COLO829 (cell line): ENCODE measurements at places on chromosomes 4 and X.
A peak's percentile ranks its signal among the peaks of the same experiment; 100 is the strongest.

- no peak for DNase-seq
These were observed 65.5 kb upstream of the TRIM2 start for GRCh38 chr4:153138736-153139135.

DNA sequence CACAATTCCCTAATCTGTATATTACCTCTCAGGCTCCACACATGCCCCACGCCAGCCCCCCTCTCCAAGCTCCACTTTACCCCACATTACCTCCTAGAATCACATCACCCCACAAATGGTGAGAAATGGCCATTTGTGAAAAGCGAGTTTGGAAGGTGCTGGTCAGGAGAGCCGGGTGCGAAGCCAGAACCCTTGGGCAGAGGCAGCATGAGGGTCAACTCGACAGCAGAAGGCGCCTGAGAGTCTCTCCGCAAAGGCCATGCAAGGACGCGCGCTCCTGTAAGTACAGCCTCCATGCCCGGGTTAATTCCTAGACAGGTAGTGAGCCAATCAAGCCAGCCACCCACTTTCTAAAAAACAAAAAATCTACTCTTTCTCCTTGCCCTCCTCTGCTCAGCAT is 42.4 kb downstream of the RHOXF2 start:
- DNase-seq: no peak

- no peak for DNase-seq
These were observed 718.9 kb downstream of the ADGRL3 start for GRCh38 chr4:61918987-61919386.

DNA sequence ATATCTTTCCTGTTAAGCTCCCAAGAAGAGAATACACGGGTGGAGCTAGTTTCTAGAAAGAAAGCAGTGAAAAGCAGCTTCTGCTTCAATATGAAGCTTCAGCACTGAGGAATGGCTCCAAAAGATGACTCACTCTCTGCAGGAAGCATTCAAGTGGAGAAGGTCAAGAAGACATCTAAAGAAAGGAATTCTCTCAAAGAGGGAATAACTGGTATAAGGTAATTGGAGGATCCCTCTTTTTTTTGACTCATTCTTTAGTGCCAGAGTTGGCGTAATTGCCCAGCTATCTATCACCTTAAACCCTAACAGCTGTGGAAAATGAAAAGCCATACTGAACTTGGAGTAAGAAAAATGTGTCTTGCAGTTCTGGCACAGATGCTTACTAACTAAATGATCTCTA is 3.5 kb downstream of the EDA2R start:
- peak; percentile 14 for DNase-seq

GRCh38 chr4:187209921-187210613 is 486.4 kb upstream of the FAT1 start:
- peak; percentile 74 for DNase-seq

- no peak for DNase-seq
These were observed 2.3 kb upstream of the XPNPEP2 start for GRCh38 chrX:129736491-129736890.

DNA sequence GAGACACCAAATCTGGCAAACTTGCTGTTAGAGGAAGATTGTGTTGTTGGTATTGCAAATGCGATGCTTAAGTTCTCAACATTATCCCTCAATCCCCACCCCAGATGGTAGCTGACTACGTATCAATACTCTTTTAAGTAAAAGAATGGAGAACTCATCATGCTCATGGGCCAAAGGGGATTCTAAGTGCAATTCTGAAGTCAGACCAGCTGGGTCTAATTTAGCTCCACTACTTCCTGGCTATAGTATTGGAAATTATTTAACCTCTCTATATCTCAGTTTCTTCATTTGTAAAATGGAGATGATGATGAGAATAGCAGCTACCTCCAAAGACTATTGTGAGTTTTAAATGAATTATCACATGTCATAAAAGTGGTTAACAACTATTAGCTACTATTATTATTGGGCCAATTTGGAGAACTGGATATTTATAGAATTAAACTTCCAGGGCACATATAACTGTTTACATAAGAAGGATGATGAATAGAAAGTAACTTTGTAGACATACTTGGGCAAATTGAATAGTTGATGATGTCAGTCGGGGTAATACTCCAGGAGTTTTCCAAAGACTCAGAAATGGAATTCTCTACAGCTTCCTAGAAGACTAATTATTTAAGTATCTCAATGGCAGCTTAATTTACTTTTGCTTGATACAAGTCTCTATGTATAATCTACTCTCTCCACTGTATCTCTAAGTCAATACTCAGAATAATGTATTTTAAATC is 5.0 kb upstream of the SLAIN2 start:
- DNase-seq: no peak

DNA sequence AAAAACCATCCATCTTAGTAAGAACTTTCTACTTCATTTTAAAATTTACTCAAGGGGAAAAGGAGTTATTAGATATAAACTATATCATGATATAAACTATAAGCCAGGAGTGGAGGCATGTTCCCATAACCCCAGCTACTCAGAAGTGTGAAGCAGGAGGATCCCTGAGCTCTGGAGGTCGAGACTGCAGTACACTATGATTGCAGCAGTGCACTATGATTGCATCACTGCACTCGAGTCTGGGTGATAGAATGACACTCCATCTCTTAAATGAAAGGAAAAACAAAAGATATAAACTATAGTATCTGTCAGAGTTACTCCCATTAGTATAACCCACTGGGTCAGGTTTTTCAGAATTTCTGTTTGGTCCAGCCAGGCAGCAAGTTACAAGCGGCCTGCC is 47.6 kb downstream of the RPS3A start:
- no peak for DNase-seq

DNA sequence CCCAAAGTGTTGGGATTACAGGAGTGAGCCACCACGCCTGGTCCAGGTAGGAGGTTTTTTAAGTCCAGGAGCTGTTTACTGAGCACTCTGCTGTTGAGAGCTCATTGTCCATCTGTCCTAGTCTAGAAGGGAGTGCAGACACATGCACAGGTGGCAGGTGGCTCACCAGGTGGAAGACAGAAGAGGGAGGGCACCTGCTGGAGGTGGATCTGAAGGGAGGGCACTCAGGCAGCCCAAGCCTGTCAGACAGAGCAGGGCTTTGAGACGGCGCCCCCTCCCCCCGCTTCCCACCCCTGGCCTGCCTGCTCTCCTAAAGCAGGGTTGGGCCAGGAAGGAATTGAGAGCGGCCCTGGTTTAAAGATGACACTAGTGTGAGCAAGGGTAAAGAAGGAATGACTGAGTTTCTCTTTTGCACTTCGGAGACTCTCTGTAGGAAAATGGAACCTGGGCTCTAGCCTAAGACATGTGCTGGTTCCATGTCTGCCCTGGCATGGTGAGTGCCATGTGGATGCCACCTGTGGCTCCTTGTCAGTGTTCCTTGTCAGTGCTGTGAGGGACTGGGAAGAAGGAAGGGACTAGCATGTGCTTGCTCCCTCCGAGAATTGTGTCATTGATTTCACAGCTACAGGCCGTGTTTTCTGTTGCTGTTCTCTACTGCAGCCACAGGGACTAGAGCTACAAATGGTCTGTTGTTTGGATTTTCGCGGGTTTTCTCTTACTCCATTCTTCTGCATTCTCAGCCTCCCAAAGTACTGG is 108.6 kb downstream of the TNIP2 start:
- no peak for DNase-seq

DNA sequence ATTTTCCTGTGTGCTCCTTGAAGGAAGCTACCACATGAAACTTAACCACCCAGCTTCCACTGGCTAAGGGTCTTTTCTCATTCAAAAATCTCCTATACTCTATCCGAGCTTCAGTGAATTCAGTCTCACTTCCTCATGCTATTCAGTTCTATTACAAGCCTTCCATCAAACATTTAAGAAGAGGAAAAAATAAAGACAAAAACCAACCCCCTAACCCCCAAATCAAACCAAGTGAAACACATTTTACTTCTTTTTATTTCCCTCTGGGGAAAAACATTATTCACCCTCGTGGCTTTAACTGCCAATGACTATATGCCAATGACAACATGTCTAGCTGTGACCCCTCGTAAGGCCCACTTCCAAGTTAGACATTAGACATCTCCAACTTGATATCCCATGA is 16.2 kb upstream of the WDR19 start:
- DNase-seq: no peak

DNA sequence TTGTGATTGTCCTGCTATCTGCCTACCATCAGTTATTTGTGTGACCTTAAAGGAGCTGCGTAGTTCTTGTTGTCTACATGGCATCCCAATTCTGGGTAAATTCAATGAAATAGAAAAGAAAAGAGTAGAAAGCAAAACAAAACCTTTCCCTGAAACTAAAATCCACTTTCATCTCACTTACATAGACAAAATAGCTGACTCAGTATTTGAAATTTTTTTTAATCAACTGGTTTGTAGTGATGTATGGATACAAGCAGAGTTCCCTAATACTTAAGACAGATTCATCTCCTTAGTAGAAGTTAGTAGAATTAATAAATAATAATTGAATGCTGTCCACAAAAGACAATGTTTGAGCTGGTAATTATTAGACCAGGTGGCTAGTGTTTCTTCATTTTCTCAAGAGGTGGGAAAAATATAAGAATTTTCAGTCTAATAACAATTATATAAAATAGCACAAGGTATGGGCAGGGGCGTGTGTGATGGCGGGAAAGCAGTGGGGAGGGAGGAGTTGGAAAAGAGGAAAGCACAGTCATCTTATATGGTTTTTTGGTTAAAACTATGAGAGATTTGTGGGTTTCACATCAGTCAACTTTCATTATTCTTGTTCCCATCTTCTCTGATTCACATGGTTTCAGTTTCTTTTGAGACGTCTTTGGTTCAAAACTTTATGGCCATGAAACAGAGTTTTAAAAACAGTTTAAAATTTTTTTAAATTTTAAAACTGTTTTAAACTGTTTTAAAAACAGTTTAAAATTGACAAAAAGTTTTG is 275.2 kb downstream of the SPRY1 start:
- no peak for DNase-seq

GRCh38 chrX:16778993-16779392 is 7.3 kb upstream of the TXLNG start:
- DNase-seq: no peak

- no peak for DNase-seq
These were observed 3.3 kb downstream of the PDLIM5 start for GRCh38 chr4:94455081-94455480.

GRCh38 chrX:103405009-103405333 is 28.6 kb downstream of the BEX3 start:
- no peak for DNase-seq

DNA sequence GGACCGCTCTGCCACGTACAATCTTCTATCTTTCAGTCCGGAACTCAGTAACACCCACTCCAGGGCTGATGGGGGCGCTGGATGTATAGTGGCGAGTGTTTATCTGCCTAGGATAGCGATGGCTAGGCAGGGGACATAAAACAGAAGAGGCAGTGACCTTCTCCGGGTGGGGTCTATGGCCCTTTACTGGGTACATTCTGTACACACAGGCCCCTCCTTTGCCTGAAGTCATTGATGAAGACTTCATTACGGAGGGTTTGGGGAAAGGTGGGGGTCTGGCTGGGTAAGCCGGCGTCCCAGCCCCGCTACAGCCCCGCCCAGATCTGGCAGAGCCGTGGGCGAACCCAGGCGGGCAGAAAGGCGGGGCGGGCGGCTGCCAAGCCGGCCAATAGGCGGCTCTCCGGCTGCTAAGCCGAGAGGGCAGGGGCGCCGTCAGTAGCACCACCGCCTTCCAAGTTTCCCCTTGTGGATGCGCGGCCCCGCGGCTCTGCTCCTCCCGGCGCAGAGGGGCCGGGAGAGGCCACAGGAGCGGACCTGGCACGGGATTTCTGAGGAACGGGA is at the start of gene CHST7:
Gene CHST7 (plus strand): TSS at position 435 of the 561 bp plus-strand sequence. CDS start 167 bp downstream, outside the sequence.
- peak; percentile 42 for DNase-seq

DNA sequence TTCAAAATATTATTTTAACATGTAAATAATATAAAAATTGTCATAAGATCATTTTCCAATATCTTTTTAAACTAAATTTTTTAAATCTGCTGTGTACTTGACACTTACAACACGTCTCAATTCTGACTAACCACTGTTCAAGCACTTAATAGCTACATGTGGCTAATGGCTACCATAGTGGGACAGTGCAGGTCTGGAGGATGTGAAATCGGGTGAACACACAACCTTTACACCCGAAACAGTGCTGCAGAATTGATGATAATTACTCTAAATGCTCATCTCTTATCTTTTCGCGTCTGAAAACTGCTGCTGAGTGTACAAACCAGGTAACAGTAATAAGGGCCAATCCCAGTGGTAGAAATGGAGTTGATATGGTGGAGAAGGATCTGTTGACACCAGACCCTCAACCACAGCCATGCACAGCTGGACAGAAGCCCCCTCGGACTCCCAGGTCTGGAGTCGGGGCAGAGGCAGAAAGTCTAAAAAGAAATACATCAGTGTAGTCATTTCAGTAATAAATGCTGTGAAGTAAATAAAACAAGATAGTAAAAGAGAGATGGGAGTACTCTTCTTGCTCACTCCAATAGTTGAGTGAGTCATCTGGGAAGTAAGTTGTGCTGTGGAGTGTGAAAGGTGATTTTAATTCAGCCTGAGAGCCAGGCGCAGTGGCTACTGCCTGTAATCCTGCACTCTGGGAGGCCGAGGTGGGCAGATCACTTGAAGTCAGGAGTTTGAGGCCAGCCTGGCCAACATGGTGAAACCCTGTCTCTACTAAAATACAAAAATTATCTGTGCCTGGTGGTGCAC is 150.0 kb downstream of the CBR4 start:
- DNase-seq: no peak

DNA sequence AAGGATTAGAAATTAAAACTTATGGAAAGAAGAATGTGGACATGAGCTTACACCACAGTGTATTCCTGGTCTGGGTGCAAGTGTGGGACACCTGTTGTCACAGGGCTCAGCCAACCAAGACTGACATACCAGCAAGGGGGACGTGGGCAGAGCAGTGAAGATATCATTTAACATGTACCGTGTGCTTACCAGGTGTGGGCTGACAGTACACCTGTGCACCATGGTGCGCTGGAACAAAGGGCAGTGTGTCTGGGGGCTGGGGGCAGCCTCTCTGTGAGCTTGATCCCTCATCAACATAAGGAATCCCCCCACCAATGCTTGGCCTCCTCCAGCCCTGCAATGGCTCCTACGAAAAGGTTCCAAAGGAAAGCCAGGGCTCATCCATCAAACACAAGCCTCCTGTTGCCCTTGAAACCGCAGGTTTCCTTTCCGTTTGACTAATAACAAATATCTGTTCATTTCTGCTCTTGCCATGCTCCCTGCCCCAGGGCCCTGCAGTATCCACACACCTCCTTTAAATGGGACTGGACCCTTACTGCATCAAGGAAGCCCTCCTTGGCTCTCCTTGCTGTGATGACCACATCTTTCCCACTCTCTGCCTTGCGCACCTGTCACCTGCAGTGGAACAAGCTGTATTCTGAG is 16.7 kb downstream of the EVC2 start:
- DNase-seq: no peak

GRCh38 chrX:68894513-68895340 is 65.9 kb downstream of the EFNB1 start:
- no peak for DNase-seq

DNA sequence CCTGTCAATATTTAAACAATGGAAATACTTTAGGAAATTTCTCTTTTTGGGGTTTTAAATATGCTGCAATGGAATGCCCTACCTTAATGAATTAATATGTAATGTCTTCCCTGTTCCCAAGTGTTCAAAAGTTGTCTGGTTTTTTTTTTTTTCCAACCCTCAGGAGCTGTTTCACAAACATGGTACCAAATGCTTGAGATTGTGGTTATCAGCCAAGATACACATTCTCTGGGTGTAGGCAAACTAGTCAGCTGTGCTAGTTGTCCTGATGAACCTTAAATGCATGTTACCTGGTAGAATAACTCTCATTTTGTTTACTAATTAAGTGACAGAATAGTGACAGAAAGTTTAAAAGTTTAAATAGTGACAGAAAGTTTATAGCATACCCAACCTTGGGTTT is 50.7 kb downstream of the FHL1 start:
- no peak for DNase-seq
